Myocyte (in vitro differentiated cells): ENCODE measurements at places on chromosomes 3 and 15. TPM values are rescaled to one million over a fixed set of nuclear protein-coding genes. Genes with fewer than 3 reads are reported as not detected.

DNA sequence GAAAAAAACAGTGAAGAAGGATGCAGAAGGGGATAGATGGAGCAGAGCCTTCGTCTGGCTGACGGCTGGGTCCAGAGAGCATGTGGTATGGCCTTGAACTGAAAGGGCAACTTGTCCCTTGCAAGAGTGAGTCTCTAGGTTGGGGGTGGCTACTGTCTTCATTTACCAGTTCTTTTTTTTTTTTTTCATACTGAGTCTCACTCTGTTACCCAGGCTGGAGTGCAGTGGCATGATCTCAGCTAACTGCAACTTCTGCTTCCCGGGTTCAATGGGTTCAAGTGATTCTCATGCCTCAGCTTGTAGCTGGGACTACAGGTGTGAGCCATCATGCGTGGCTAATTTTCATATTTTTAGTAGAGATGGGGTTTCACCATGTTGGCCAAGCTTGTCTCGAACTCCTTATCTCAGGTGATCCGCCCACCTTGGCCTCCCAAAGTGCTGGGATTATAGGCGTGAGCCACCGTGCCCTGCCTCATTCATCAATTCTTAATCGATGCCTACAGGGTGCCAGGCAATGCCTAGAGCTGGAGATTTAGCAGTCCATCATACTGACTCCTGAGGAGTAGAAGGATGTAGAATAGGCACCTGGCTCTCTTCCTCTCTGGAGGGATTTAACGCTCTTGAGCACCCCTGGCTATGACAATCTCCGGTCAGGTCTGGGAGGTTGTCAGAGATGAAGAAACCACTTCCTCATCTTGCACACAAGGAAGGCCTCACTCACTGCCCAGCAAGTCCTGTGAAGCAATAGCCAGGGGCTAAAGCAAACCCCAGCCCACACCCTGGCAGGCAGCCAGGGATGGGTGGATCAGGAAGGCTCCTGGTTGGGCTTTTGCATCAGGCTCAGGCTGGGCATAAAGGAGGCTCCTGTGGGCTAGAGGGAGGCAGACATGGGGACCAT lies at the start of gene CAMP:
CAMP (plus strand) TSS at position 880 of the 898 bp plus-strand sequence; CDS start at position 897, 17 bp downstream.
- no peak for DNase-seq

The CRELD1 gene
- total RNA-seq, result 90.8 and 135 TPM in 2 replicates

The TGM5 gene
- 0.21 TPM in 1 of 2 replicates, not detected in the other for total RNA-seq

DNA sequence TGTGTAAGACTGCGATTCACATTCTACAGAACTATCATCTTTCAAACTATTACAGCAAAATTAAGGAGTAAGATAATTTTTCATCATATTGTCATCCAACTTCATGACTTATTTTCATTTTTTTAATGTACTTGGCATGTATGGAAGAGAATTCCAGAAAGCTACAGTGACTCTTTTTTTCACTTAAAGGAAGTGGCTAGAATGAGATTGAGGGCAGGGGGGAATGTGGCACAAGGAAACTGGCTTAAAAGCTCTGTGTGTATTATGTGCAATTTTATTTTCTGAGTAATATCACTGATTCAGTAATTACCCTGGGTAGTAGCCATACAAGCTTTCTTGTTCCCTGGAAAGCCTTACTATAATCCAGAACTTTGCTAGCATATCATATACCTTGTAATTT lies 94.6 kb downstream of the FILIP1L start:
- DNase-seq, result no peak

DNA sequence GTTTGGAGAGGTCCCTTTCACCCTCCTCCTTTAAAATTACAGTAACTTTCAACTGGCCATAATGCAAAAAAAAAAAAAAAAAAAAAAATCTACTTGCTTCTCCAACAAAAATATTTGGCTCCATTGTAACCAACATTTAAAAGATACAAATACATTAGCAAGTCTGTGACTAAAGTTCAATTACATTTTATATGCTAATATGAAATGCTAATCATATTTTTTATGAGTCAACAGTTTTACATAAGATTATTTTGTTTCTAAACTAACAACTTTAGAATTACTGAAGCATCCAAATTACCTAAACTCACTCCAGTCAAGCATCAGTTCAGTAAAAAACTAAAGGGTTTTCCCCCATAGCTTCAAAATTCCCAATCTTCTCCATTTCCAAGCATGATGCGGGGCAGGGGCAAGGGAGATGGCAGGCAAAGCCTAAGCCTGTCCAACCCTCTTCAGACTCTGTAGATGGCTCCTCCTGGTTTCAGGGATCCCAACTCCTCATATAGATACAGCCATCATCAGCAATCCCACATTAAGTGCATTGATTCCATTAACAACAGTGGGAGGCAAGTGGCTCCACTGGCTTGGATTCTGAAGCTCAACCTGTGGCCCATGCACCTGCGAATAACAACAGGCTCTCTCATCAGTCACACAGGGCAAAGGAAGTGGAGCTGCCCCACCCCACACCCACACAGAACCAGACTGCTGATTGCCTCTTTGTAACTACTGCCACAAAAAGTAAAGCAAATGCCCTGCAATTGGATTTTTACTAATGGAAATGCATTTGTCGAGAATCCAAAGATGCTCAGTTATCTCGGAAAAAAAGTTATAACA lies 15.0 kb downstream of the SFMBT1 start:
- no peak for DNase-seq

The MBNL1 gene
- total RNA-seq, result 83.7 and 115 TPM in 2 replicates

- DNase-seq, result no peak
Measured at GRCh38 chr15:69781411-69782125, 316.1 kb downstream of the TLE3 start.

DNA sequence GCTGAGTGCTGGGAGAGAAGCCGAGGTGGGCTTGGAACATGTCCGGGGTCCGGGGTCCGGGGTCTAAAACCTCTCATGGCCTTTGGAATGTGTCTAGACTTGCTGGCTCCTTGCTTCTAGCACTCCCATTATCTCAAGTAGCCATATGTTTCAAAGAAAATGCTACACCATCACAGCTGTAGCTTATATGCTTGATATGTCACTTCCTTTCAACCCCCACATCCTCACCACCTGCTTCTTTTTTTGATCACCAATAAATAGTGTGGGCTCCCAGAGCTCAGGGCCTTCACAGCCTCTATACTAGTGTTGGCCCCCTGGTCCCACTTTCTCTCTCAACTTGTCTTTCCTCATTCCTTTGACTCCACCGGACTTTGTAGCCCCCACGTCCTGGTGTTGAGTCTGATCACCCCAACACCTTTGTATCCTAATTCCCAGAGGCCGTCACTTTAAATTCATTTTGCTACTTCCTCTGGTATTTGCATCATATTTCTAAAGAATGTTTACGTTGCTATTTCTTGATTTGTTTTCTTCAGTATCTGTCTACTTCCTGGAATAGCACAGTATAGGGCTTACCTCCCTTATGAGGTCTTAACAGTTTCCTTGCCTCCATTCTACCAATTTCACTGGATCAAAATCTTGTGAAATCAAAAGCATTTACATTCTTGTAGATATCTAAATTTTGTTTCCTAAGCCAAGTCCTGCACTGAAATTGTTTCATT lies 71.9 kb upstream of the CHRNB4 start:
- DNase-seq, result no peak

GRCh38 chr3:188789251-188789650 lies 382.5 kb upstream of the TPRG1 start:
- no peak for DNase-seq

The NR1I2 gene
- total RNA-seq, result 0.83 TPM in 1 of 2 replicates, not detected in the other

The BOC gene
- total RNA-seq, result 10.7 and 22.8 TPM in 2 replicates

DNA sequence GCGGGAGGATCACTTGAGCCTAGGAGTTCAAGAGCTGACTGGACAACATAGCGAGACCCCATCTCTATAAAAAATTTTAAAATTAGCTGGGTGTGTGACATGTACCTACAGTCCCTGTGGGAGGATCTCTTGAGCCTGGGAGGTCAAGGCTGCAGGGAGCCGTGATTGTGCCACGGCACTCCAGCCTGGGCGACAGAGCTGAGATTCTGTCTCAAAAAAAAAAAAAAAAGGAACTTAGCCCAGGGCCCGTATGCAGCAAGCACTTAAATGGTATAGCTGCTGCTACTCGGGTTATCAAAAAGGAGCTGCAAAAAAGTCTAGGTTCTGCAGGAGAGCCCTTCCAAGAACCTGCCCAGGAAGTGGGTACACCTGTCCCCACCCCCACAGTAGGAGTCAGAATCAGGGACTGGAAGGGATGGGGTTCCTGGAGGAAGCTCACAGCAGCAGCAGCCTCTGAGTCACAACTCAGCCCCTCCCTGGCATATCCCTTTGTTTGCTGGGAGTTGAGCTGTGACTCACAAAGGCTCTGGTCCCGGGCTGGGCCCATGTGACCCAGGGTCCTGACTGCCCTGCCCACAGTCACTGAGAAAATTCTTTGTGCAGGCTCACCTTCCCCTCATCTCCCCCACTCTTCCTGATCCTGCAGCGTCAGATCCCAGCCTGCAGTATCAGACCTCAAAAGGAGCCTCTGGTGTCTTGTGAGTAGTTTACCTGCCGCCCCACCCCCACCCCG lies at the start of gene SPATA12:
SPATA12 (plus strand) TSS at position 576 of the 733 bp plus-strand sequence. CDS start 13,031 bp downstream, outside the sequence.
- DNase-seq, result peak; percentile 91

- no peak for DNase-seq
Measured at GRCh38 chr3:54087581-54088410, 34.6 kb upstream of the CACNA2D3 start.

GRCh38 chr15:64847448-64847847 lies 5.7 kb downstream of the PLEKHO2 start:
- DNase-seq, result no peak

GRCh38 chr15:58066042-58066867 lies 744 bp upstream of the ALDH1A2 start:
- DNase-seq, result peak; percentile 67

The PAQR9 gene
- not detected in 2 replicates for total RNA-seq

GRCh38 chr15:80817901-80818300 lies 38.7 kb downstream of the CEMIP start:
- DNase-seq, result no peak

The CGNL1 gene
- 3.7 and 4.0 TPM in 2 replicates for total RNA-seq

GRCh38 chr15:56677271-56677670 lies 56.0 kb downstream of the ZNF280D start:
- no peak for DNase-seq

DNA sequence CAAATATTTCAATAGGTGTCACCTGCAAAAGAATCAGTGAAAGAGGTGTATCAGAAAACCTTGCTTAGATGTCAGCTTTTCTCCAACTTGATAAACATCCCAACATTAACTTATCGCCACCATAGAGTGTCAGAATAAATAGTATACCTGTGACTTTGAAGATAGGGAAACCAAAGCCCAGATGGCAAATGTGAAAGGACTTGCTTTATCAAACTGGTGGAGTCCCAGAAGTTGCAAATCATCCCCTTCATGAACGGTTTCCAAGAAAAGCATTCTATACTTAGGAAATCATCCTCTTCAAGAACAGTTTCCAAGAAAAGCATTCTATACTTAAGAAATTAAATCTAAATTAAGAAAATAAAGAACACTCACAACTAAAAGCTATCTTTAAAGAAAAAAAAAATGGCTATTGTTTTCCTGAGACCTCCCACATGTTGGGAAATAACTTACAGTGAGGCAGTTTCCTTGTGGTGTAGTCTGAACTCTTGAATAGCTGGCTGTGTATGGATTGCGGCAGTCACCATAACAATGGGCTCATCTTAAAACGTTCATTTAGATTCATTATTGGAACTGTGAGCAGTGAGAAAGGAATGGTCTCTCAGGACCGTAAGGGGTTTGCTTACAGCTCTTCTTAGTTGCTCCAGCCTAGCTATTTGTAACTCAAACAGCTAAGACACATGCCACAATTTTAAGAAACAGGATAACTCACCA lies 56.5 kb downstream of the GHSR start:
- DNase-seq, result no peak

GRCh38 chr3:137032465-137033120 lies 74.8 kb downstream of the IL20RB start:
- DNase-seq, result peak; percentile 91

DNA sequence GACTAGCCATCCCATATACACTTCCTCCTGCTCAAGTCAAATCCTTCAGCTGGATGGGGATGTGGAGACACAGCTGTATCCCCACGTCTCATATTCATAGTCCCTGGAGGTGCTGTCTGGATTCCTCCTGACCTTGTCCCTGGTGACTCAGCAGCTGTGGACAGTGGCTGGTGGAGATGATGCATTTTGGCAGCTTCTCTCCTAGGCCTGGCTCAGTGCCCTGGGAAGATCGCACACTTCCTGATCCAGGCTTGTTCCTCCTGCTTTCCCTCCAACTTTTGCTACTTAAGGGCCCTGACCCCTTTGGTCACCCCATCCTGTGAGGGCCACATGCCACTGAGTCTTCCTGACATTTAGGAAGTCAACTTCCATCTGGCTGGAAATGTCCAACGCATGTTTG lies 44.4 kb downstream of the ADAMTSL3 start:
- DNase-seq, result peak; percentile 83

The TERC gene
- total RNA-seq, result 86.8 and 454 TPM in 2 replicates
